Cortex of kidney (tissue), 1 donor: ENCODE measurements at places on chromosomes 7 and 10.

GRCh38 chr7:114885836-114886235 lies 36.1 kb upstream of the MDFIC start:
- DNase-seq, result no peak

DNA sequence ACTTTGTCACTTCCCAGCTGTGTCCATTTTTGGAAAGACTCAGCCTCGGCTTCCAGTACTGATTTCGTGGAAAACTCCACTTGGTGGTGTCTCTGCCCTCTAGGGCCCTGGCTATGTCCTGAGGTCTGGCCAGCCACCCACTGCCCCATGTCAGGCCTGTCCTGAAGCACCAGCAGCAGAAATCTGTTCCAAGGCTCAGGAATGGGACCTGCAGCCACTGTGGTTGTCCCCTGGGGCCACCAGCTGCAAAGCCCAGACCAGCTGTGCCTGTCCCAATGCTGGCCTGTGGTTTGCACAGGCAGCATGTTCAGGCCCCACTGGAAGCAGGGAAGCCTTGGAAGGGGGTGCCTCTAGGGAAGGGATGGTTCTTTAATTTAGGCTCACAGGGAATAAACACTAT lies 21.2 kb downstream of the CXCL12 start:
- DNase-seq, result no peak

DNA sequence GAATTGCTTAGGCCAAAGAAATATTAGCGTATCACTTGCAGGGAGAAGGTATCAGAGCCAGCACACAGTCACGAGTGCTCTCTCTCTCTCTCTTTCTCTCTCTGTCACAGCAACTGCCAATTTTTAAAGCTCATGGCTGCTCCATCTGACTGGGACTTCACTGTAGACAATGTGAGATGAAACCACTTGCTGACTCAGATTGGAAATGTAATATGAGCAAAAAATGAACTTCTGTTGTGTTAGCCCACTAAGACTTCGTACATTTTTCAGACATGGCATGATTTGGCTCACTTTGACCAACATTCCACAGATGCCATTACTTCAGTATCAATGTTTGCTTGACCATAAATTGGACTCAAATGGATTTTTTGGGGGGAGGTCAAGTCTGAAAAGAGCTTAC lies 68.1 kb downstream of the DGKB start:
- no peak for DNase-seq

GRCh38 chr7:114793155-114793845 lies 128.6 kb upstream of the MDFIC start:
- no peak for DNase-seq

DNA sequence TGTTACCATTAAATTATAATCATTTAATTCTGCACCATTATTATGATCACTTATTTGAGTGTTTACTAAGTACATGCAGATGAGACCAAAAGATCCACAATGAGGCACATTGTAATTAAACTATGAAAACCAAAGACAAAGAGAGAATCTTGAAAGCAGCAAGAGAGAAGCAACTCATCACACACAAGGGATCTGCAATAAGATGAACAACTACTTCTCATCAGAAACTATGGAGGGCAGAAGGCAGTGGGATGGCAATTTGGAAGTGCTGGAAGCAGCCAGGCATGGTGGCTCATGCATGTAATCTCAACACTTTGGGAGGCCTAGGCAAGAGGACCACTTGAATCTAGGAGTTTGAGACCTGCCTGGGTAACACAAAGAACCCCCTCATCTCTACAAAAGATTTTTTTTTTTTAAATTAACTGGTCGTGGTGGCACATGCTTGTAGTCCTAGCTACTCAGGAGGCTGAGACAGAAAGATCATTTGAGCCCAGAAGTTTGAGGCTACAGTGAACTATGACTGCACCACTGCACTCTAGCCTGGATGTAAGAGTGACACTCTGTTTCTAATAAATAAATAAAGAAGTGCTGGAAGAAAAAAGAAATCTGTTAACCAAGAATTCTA lies 47.7 kb downstream of the CDK6 start:
- no peak for DNase-seq

DNA sequence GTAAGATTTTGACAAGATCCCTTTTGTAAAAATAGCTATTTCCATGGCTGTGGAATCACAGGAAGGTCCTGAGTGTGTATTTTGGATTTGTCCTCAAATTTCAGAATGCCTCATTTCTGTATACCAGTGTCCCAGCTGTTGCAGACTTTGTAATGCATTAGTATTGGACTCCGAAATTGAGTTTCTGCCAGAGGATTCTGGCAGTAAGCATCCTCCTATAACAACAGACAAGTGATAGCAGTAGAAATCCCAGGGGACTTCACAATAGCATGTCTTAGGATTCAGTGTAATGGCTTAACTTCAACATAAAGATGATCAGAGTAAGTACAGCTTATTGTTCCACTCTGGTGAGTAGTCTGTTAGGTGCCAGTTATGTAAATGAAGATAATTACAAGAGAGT lies 104.6 kb downstream of the FOXP2 start:
- no peak for DNase-seq
